Activated CD4-positive, alpha-beta T cell treated with anti-CD3 and anti-CD28 coated beads, Interleukin-2, amount 10 ng/mL, durations not matched to agents 24 days and 14 days (primary cell): ENCODE measurements at places on chromosomes 7 and 10. TPM values are rescaled to one million over a fixed set of nuclear protein-coding genes. Genes with fewer than 3 reads are reported as not detected.

- peaks cover 2% of the 10 kb centered on the region for H3K27me3 ChIP-seq
- no peak overlapping the region for H3K27ac ChIP-seq
These were observed 539.2 kb downstream of the HTR7 start for GRCh38 chr10:90318659-90319058.

PSMA2 gene
- 202 and 209 TPM in 2 replicates for total RNA-seq

GRCh38 chr7:45203459-45203858 lies 45.9 kb downstream of the RAMP3 start:
- DNase-seq, result no peak
- peak overlapping the region; percentile 63 for H3K27ac ChIP-seq
- peaks cover 5% of the 10 kb centered on the region for H3K27me3 ChIP-seq

ZNF107 gene
- total RNA-seq, result 13.0 and 13.3 TPM in 2 replicates

DNA sequence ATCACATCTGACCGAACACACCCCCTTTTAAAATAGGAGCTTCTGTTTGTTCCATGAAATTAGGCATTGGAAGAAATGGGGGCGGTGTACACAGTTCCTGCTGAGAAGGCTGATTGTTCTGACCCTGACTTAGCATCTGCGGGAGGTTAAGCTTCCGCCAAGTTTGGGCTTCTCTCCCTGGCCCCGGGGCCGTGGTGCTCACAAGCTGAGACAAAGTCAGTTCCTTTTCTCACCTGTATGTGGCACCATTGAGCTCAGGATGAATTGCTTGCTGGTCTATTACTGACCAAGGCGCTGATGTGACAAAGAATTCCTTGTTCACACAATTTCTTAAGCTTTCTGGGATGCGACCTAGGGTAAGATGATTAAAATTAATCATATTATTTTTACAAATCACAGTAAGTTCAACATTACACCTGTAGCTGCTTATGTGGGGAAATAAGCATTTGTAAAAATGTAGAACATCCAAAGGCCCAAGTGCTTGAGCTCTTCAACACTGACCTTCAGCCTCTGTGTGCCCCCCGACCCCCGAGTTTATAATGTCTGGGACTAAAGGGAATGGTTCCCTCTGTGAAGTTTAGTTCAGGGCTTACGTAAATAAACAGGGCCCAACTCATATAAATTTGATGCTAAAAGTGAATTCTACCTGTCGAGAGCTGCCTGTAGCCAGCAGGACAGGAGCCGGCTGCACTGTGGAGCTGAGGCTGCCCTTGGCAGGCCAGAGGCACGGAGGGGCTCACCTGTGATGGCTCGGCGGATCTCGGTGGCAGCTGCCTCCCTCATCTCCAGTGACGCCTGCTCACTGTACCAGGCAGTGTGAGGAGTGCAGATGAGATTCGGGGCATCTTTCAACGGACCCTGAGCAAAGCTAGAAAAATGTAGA lies 50.8 kb downstream of the ZRANB1 start:
- no peak overlapping the region for H3K4me3 ChIP-seq
- peaks cover 5% of the 10 kb centered on the region for H3K36me3 ChIP-seq
- no peak overlapping the region for H3K27ac ChIP-seq
- DNase-seq, result peak; percentile 77

MPP7 gene
- total RNA-seq, result 0.43 and 0.54 TPM in 2 replicates

UCN3 gene
- total RNA-seq, result not detected in 2 replicates

DNA sequence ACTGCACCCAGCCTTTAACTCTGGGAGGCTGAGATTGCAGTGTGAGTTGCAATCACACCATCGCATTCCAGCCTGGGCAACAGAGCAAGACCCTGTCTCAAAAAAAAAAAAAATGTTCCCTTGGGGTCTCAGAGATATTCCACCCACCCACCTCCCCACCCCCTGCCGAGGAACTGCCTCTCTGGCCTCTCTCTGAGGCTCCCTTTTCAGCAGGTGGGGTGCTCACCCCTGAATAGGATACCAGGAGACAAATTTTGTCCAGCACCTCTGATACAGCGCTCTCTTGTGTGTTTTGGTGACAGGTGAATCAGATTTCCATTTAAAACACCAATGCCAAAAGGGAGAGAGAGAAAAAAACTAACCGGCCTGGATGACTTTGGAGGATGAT lies 92.6 kb upstream of the KIF5B start:
- no peaks in the 10 kb centered on the region for H3K27me3 ChIP-seq
- peak overlapping the region; percentile 76 for H3K4me3 ChIP-seq
- DNase-seq, result no peak
- peak overlapping the region; percentile 94 for H3K27ac ChIP-seq
- peaks cover 34% of the 10 kb centered on the region for H3K4me1 ChIP-seq
- H3K36me3 ChIP-seq, result peaks cover 4% of the 10 kb centered on the region

GRCh38 chr10:130929422-130930325 lies 381.8 kb downstream of the TCERG1L start:
- no peak overlapping the region for H3K27ac ChIP-seq
- no peaks in the 10 kb centered on the region for H3K4me1 ChIP-seq
- H3K4me3 ChIP-seq, result no peak overlapping the region

HYCC1 gene
- 33.7 and 41.5 TPM in 2 replicates for total RNA-seq

DNA sequence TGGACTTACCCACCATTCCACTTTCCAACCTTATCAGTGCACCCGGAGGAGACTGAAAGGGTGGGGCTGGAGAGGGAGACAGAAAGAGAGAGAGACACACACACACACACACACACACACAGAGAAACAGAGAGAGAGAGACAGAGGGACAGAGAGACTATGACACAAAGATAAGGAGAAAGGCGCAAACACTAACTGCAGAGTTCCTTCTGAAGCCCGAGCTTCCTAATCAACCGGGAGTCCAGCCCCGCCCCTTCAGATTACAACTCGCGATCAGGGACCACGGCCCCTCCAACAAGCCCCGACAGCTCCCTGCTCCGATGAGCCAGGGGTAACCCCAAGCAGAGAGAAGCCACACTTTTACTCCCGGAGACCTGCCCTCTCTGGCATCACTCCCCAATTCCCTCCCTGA lies 499 bp downstream of the GAL3ST4 start:
- peak overlapping the region; percentile 31 for H3K27ac ChIP-seq
- H3K4me3 ChIP-seq, result peak overlapping the region; percentile 81
- peaks cover 68% of the 10 kb centered on the region for H3K4me1 ChIP-seq
- peaks cover 4% of the 10 kb centered on the region for H3K36me3 ChIP-seq
- H3K27me3 ChIP-seq, result peaks cover 7% of the 10 kb centered on the region

DNA sequence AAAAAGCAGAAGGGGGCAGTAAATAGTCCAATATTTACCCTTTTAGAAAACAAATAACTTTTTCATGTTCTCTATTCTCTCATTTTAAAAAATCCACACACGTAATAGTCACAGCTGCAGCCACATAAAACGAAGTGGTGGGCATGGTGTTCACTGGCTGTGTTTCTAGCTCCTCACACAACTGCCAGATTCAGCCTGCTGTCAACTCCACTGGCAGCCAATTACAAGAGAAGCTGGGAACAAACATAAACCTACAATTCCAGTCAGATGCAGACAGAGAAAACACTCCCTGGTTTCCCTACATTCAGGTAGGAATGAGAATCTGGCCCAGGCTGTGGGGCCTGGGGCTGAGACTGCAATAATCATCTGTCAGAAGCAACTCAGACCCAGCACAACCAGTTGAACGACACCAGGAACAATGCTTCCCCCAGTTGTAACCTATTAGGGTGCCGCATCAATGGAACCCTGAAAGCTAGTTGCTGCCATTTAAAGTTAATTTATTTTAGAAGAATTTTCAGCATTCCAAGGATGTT lies 29.1 kb downstream of the ERCC6 start:
- peaks cover 22% of the 10 kb centered on the region for H3K27me3 ChIP-seq
- H3K4me3 ChIP-seq, result no peak overlapping the region
- H3K27ac ChIP-seq, result no peak overlapping the region
- H3K36me3 ChIP-seq, result peaks cover 6% of the 10 kb centered on the region
- no peak for DNase-seq
- H3K4me1 ChIP-seq, result peaks cover 16% of the 10 kb centered on the region

PTPN20 gene
- total RNA-seq, result 0.24 and 0.28 TPM in 2 replicates

CRYGN gene
- not detected in 2 replicates for total RNA-seq

GRCh38 chr10:129096065-129096984 lies 370.7 kb upstream of the MGMT start:
- H3K27me3 ChIP-seq, result no peaks in the 10 kb centered on the region
- no peak overlapping the region for H3K4me3 ChIP-seq
- no peak overlapping the region for H3K27ac ChIP-seq
- DNase-seq, result no peak
- H3K36me3 ChIP-seq, result no peaks in the 10 kb centered on the region

GRCh38 chr7:141671705-141672496 lies 30.1 kb downstream of the DENND11 start:
- H3K4me3 ChIP-seq, result no peak overlapping the region
- no peak overlapping the region for H3K27ac ChIP-seq
- no peak for DNase-seq
- peaks cover 26% of the 10 kb centered on the region for H3K4me1 ChIP-seq
- peaks cover 37% of the 10 kb centered on the region for H3K36me3 ChIP-seq
- no peaks in the 10 kb centered on the region for H3K27me3 ChIP-seq

- no peaks in the 10 kb centered on the region for H3K27me3 ChIP-seq
- no peak overlapping the region for H3K27ac ChIP-seq
- no peak for DNase-seq
- no peak overlapping the region for H3K4me3 ChIP-seq
- H3K36me3 ChIP-seq, result no peaks in the 10 kb centered on the region
- H3K4me1 ChIP-seq, result no peaks in the 10 kb centered on the region
These were observed 170.9 kb downstream of the POLR1F start for GRCh38 chr7:19537942-19538401.

TMEM140 gene
- total RNA-seq, result 2.2 TPM in 2 replicates
